ENCODE measurements at places on chromosomes 5 and 9.
A peak's percentile ranks its signal among the peaks of the same experiment; 100 is the strongest.

- peak; percentile 5 for DNase-seq
Observed at GRCh38 chr9:83537331-83538171, 650 bp downstream of the FRMD3 start.

- DNase-seq = no peak
Observed at GRCh38 chr5:132342291-132343180, 27.0 kb upstream of the SLC22A5 start.

DNA sequence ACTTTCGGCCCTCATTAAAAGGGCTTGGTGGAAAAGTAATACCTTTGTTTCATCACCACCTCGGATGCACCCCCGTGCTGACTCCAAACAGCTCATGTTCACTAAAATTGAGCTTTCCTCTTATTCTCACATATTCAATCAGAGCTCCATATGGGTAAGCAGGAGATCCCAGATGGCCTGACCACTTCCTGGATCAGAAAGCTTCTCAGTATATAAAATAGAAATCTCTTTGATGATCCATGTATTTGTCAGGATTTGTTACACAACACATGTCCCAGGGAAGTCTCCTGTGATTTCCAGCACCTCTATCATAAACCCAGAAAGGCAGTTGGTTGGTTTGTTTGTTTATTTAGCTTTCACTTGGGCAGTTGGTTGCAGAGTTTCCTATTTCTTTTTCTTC lies 402.0 kb downstream of the MLLT3 start:
- DNase-seq = no peak

- no peak for DNase-seq
Observed at GRCh38 chr9:21556581-21557427, 74.7 kb upstream of the IFNE start.

- DNase-seq = no peak
Observed at GRCh38 chr9:87280421-87280820, 217.2 kb upstream of the DAPK1 start.

DNA sequence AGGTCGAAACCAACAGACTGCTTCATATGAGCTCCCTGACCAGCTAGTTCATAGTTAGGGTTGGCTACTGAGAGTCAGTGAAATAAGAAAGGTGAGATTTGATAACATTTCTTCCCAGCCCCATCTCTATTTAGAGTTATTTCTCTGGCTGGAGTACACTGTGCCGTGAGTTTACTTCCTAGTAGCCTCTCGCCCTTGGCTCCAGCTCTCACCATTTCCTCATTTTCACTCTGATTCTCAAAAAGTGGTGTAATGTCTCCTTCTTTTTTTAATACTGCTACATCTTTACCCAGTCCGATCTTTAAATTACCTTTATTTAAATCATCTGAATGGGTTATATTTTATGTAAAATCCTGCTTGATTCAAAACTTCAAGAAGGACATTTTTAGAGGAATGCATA lies 100.4 kb upstream of the FAM174A start:
- no peak for DNase-seq

- DNase-seq = no peak
Observed at GRCh38 chr5:151904909-151905308, 19.7 kb downstream of the GLRA1 start.

DNA sequence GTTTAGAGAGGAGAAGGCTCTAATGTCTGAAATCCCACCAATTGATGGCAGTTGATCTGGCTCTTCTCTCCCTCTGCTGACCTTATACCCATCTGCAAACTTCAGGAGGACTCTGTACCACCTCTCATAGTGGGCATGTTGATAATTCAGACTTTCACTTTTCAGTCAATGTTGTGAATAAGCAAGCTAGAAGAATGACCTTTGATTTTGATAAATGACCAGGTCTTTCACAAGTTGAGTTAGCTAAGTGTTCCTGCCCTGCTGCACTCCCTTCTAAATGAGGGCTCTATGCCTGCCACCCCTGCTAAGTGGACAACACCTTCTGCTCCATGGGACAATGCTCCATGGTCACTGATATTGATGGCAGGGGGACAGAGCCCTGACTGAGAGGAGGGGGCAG lies 74.7 kb downstream of the SPRY4 start:
- DNase-seq = no peak

- DNase-seq = no peak
Observed at GRCh38 chr5:6472792-6473191, 24.1 kb downstream of the UBE2QL1 start.

DNA sequence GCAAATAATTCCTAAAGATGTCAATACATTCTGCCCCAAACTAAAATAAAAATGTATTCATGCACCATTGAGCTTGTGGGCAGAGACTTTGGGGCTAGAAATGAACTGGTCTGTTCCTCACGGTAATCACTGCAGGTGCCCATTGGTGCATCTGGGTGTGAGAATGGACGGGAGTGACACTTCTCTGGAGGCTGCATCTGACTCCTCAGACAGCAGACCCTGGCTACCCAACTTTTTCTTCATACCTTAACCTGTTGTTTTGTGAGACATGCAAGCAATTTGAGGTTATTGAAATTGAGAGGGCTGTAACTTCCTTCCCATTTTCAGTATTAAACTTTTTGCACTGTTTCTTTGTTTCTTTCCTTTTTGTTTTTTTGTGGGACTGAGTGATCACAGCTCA lies 333.4 kb downstream of the ICE1 start:
- peak; percentile 30 for DNase-seq

- DNase-seq = no peak
Observed at GRCh38 chr9:114551750-114552685, 35.6 kb upstream of the ATP6V1G1 start.

- no peak for DNase-seq
Observed at GRCh38 chr9:110356639-110357395, 19.2 kb upstream of the TXNDC8 start.

GRCh38 chr9:123656565-123656964 lies 273.4 kb downstream of the DENND1A start:
- DNase-seq = no peak

- DNase-seq = no peak
Observed at GRCh38 chr5:36600917-36601527, 5.4 kb upstream of the SLC1A3 start.

DNA sequence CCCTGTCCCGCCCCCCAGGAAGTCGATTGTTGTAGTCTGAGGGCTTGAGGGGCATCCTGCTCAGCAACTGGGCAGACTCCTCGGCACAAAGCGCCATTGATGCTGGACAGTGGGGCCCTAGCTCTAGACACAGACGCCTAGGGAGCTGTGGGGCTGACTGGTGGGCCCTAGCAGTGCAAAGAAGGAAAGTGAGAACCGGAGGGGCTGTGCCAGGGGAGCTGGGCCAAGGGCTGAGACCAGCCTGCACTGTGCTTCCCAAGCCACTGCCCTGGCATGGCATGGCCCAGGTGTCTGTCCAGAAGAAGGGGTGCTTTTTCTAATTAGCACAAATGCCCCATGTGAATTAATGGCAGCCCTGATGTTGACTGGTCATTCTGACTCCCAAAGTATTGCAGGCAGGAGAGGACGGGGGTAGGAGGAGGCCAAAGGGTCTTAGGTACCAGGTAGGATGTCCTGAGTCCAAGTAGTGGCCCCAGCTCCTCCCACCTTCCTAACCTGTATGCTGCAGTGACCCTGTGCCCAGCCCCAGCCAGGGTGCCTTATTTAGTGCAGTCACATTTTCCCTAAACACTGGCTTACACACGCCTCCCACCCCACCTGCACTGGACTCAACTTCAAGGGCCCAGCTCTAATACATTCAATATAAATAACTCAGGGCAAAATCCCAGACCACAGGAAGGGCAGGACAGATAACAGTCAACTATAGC lies 15.9 kb downstream of the TCF7 start:
- DNase-seq = no peak

GRCh38 chr9:114410910-114411309 lies 23.1 kb upstream of the AKNA start:
- no peak for DNase-seq

DNA sequence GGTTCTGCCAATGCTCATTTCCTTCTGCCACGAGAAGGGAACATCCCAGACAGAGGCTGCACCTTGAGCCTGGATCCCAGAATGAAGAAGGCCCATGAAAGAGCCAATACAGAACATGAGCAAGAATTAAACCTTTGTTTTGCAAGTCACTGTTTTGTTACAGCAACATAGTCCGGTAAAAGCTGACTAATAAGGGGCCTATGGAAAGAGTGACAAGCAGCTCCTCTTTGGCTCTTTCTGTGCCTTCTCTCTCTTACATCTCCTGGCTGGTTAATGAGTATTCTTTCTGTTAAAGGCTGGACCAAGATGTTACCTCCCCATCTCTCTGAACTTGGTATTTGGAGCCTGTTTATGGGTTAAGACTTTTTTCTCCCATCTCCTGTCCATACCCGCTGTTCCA lies 10.8 kb downstream of the GFRA3 start:
- DNase-seq = no peak

- DNase-seq = no peak
Observed at GRCh38 chr5:176822793-176823481, 12.6 kb downstream of the UNC5A start.

DNA sequence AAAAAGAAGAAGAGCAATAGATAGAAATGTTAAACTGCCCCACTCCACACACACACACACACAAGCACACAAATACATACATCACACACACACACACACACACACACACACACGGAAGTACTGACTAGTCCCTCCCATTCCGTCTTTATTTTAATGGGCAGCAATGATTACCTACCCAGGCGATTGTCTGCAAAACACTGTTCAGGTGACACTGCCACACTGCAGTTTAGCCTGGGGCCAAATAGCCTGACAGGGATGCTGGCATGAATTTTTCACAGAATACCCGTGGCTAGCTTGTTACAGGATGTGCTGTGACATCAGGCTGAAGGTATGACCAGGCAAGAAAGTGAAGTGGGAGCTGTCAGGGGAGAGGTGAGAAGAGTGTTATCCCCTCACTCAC lies 86.9 kb downstream of the FRMD3 start:
- no peak for DNase-seq

- DNase-seq = no peak
Observed at GRCh38 chr9:72210522-72210921, 61.3 kb downstream of the GDA start.

DNA sequence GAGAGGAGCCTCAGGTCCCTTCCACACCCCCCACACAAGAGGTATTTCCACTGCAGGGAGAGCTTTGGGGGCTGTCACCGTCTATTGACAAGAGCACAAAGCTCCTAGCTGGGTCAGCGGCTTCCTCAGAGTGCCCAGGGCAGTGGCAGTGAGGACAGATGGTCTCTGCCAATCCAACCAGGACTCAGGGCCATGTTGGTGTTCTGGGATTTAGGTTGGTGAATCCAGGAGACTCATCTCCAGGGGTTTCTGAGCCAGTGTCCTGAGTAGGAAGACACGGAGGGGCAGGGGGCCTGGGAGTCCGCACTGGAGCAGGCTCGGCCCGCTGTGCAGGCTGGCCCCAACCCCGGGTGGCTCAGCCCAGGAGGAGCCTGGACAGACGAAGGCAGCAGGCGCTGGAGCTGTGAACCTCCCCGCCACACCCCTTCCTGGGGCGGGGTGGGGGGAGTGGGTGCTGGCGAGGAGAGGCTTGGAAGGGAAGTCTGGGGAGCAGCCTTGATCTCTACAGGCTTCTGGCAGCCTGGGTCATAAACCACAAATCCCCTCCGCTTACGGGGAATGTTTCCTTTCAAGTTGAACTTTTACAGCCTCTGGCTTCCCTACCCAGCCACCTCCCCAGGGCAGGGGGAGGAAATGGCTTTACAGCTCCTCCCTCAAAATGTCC lies 19.6 kb downstream of the CRB2 start:
- DNase-seq = no peak

- no peak for DNase-seq
Observed at GRCh38 chr9:88965473-88965872, 25.8 kb upstream of the S1PR3 start.

DNA sequence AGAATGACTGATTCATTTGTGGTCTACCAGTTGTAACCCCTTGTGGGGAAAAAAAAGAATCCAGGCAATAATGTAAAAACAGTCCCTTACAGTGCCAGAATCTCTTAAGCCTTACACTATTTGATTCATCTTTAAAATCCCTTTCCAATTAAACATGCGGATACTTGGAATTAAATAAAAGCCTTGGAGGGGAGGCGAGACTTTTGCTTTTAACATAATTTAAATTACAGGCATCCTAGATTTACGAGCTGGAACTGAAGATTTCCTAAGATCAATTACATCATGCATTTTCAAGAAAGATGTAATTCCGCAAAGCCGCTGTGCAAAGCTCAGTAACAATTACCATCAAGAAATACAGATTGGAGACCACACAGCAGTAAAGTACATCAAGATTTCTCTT lies 370.2 kb downstream of the MTRR start:
- DNase-seq = no peak

DNA sequence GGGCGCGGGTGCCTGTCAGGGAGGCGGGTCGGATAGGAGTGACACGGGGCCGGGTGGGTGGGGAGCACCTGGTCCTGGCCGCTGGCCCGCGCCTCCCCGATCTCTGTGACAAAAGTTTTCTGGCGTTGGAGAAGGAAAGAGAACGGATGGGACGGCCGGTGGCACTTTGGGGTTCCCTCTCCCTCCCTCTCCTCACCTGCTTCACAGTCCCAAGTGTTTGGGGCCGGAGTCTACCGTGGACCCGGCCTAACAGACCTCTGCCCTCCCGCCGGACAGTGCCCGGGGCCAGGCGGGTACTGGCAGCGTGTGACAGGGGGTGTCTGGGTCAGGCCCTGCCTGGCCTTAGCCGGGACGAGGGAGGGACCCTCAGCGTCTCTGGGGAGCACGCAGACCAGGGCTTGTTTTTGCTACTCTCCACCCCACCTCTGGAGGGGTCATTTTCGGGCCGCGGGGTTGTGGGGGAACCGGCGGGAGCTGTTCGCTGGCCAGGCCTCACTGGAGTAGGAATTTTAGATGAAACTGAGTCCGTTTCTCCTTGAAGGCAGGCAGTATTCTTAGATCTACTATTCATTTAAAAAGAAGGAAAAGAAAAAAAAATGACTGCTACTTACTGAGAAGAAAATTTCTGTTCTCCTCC lies 1.7 kb downstream of the PRDM6 start:
- DNase-seq = no peak

- no peak for DNase-seq
Observed at GRCh38 chr5:35087991-35088390, 40.2 kb upstream of the AGXT2 start.

DNA sequence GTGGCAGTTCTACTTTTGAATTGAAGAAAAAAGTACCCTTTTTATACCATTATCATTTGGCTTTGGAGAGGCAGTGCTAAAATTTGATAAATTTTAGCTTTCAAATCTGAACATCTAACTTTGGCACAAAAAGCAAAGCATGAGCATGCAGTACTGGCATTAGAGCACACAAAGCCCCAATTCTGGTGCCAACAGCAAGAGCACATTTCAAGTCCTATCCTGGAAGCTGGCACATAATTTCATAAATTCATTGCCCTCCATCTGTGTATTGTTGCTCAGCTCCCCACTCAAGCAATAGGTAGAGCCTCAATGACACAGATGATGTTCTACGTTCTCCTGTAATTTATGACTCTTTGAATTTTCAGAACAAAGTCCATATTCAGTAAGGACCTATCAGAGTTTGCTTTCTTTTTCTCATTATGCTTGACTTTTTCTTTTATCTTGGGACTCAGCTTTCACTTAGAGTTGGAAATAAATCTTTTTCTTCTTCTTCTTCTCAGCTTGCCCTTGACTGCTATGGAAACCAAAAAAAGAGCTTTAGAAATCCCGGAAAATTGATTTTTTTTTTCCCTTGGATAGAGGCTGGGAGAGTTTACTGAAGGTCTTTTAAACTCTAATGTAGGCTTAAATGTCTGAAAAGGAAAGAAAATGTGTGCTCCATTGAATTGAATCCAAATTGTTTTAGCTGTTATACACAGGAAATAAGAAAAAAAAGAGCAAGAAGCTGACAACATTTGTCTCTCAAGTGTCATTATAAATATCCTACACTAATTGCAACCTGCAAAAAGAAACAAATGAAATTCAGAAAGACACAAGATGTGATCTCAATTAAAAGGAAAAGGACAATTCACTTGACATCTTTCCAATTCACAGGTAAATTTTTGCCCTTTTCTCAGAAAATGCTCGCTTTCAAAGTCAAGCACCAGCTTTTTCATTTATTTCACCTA lies 380.8 kb upstream of the CDH18 start:
- no peak for DNase-seq

Measured in GM06990 (cell line).